ENCODE measurements at places on chromosomes 2 and 18.

GRCh38 chr2:65846989-65847678 lies 414.7 kb upstream of the SPRED2 start:
- DNase-seq = no peak

GRCh38 chr18:22115573-22115972 lies 53.8 kb upstream of the GATA6 start:
- no peak for DNase-seq

DNA sequence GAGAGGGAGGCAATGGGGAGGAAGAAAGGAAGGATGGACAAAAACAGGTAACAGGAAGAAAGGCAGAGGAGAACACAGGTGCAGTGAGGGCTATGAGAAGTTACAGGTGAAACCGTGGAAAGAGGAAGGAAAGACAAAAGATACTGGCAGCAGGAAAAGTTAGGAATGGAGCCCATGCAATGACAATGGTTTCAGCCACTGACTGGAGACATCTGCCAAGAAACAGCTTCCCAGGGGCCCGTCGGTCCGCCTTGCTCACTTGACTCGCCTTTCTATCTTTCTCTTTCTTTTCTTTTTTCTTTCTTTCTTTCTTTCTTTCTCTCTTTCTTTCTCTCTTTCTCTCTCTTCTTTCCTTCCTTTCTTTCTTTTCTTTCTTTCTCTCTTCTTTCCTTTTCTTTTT lies 37.5 kb downstream of the ST8SIA5 start:
- no peak for DNase-seq

- no peak for DNase-seq
Measured at GRCh38 chr18:77061946-77062517, 70.6 kb downstream of the MBP start.

GRCh38 chr2:178101321-178102079 lies 10.7 kb upstream of the RBM45 start:
- DNase-seq = no peak

DNA sequence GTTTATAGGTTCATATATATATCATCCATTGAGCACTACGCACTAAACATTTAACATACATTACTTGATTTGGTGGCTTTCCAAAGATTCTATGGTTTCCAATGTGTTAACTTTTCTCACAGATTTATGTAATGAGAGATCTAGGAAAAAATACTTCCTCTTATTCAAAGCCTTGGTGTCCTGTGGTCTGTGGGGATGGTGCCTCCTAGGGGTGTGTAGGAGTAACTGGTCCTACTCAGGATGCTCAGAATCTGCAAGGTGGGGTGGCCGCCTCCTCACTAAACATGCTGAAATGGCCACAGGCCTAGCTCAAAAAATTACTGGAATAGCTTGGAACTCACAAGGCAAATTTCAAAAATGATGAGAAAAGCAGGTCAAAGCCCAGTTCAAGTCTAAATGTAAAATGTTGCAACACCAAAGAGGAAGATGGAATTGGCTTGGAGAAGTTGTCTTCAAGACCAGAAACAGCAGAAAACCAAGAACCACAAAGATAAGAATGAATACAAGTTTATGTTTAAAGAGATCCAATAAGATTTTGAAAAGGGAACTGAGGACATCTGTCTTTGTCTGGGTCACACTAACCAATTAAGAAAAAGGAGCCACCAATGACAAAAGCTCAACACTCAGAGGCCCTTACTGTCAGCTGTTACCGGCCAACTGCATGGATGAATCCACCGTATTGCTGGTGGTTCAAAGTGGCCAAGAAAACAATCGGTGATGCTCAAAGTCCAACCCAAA lies 11.5 kb downstream of the GPR55 start:
- no peak for DNase-seq

DNA sequence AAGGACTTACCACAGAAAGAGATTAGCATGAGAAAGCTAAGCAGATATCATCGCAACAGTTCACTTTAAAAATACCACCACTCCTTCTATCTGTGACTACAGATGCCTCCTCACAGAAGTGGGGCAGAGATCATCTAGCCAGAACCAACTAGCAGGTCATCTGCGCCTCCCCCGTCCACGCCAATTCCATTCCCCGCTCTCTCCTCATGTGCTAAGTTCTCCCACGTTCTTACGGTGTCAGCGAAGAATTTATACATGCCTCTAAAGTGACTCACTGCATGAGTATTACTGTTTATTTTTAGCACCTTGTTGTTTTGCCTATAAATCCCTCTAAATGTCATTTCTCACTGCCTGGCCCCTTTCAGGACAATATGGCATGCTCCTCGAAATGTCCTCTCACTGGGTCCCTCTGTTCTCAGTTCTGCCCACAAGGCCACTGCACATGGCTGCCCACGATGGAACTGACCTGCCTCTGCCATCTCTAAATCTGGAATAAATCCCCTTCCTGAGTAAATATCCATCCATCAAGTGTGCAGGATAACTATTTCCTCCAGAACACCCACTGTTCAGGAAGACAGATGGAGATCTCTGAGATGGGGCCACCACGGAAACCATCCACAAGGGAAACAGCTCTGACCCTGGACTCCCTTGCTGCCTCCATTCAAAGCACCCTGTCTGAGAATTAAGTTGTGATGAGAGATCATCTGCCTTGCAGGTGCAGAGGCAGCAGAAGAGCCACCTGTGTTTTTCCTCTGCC lies 137.7 kb downstream of the IRS1 start:
- no peak for DNase-seq

- DNase-seq = no peak
Measured at GRCh38 chr18:31943878-31944816, 1.2 kb upstream of the TRAPPC8 start.

DNA sequence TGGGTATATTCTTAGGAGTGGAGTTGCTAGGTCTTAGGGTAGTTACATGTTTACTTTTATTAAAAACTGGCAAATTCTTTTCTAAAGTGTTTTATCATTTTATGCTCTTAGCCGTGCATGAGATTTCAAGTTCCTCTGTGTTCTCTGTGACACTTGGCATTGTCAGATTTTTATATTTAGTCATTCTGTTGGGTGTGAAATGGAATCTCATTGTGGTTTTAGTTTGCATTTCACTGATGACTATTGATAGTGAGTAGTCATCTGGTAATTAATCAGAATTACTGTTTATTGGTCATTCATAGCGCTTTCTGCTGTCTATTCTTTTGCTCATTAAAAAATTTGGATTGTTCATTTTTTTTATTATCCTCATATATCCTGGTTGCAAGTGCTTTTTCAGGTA lies 34.1 kb downstream of the RAB3GAP1 start:
- DNase-seq = no peak

DNA sequence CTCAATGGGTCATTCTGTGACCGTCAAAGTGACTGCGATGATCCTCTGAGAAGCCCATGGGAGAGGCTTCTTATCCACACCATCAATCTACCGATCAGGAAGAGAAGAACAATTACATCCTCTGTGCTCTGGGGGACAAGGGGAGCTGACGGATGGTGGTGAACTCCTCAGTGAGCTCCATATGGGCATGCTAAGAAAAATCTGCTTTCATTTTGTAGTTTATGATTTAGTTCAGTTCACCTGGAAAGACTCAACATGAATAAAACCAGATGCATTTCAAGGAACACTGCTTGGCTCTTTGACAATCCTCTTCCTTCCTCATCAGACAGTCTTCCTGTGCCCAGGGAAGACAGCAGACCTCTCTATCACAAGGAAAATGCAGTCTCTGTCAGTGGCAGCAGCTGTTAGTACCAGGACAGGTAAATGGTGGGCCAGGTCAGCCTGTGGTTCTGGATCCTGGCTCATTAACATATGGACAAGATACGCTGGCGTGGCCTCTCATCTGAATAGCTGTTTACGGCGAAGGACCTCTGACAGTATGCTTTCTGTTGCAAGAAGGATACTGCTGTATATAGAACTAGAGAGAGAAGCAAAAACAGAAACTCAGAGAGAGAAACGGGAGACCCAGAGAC lies 176.9 kb downstream of the BCL2 start:
- DNase-seq = no peak

GRCh38 chr2:9142551-9143263 lies 63.9 kb upstream of the ASAP2 start:
- peak; percentile 41 for DNase-seq

DNA sequence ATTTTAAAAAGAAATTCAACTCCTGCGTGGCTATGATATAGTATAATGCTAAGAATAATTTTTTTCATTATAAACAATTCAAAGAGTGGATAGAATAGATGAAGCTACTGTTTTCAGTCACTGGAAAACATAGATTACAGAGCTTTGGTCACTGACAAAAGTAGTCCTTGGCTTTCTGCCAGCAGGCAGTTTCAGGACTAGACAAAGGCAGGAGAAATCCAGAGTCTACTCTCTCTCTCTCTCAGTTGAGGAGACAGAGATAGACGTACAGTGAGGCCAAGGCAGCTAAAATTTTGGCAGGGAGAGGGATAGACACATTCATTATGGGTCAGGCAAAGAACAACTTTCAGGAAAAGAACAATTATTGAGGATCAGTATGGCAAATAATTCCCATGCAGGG lies 491.4 kb upstream of the CRIM1 start:
- DNase-seq = no peak

GRCh38 chr2:128797533-128797932 lies 478.9 kb upstream of the HS6ST1 start:
- no peak for DNase-seq

DNA sequence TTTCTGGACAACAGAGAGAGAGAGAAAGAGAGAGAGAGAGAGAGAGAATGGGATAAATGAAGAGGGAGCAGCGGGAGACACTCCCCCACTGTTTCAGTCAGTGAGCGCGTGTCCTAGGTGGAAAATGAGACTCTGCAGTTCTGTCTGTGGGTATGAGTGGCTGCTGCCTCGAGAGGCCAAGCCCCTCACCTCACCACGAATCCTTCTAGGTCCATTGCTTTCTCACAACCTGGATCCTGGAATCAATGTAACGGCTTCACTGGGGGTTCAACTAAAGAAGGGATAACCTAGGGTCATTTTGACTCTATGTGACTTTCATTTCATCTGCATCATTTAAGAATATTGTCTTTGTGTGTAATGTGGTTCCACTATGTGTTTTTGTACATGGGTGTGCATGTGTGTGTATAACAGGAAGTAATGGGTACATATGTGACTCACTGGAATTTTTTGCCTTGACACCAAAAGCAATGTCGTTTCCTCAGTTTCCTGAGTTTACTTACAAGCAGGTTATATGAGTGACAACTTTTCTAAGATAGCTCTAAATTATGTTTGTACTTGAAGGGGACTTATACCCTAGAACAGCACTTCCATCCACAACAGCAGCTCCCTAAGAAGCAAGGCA lies 221.4 kb upstream of the TRIB2 start:
- no peak for DNase-seq

DNA sequence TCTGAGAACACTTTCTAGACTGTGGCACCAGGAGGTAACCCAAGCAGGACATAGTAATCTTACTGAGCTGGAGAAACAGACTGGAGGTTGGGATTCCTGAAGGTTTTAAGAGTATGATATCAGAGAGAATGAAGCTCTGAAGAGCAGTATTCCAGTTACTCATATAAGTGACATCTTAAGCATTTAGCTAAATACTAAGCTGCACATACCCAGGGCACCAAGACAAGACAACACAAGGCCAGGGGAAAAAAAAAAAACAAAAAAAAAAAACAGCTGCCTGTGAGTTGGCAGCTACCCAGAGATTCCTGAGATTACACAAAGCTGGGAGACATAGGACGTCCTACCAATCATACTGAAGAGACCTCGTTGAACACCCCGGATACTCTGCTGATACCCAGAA lies 175.8 kb downstream of the SRBD1 start:
- no peak for DNase-seq

- no peak for DNase-seq
Measured at GRCh38 chr2:157931542-157931941, 55.4 kb upstream of the ACVR1 start.

DNA sequence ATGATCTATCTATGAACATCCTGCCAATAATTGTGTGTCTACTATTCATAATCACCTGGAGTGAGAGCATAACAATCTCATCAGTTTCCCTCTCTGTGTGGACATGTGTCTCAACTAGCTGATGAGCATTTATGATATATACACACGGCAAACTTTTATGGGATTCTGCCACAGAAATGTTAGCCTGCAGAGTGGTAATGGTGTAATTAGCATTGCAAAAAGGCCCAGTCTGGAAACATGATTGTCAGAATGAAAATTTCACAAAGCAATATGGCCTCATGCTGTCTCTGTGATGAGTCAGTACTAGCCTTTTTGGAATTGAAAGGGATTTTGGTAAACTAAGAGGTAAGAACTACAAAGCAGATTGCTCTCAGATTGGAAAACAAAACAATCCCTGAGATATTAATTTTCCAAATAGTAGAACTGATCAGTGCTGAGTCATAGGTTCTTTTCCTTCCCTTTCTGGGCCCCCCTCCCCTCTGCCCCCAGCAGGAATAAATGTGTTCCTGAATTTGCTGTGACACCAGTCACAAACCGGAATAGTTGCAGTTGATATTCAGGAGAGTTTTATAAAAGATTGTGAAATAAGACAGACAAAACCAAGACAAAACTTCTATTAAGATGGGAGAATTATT lies 189.2 kb downstream of the OSR1 start:
- no peak for DNase-seq

DNA sequence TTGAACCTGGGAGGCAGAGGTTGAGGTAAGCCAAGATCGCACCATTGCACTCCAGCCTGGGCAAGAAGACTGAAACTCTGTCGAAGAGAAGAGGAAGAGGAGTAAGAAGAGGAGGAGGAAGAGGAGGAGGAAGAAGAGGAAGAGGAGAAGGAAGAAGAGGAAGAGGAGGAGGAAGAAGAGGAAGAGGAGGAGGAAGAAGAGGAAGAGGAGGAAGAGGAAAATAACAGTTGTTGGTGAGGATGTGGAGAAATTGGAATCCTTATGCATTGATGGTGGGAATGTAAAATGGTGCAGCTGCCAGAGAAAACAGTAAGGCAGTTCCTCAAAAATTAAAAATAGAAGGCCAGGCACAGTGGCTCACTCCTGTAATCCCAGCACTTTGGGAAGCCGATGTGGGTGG lies 8.5 kb upstream of the NCL start:
- DNase-seq = no peak

- DNase-seq = no peak
Measured at GRCh38 chr2:68730828-68731227, 3.8 kb upstream of the ARHGAP25 start.

DNA sequence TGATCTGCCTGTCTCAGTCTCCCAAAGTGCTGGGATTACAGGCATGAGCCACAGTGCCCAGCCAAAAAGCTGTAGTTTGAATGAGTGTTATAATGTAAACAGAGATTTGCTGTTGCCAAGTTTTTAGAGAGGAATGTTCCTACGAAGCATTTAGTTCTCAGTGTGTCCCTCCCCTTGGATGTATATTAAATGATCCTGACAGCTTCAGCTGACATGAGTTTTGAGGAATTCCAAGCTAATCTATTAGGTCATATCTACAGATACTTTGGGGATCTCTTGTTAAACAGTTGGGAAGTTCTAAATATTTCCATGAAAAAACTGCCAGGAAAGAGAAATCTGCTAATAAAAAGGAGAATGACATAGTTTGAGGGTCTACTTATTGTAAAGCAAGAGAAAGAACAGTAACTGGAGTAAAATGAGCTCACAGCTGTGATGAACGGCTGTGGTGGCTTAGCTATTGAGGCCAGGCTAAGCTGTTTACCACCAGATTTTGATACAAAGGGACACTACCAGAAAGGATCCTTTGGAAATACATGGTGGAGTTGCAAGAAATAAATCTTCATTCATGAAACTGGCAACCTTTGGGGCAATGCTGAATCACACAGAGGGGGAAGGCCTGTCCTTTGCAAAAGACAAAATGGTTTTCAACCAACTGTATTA lies 2.6 kb upstream of the STON1 start:
- DNase-seq = no peak
